ENCODE measurements at places on chromosomes 16 and 17.
A peak's percentile ranks its signal among the peaks of the same experiment; 100 is the strongest.

- no peak for DNase-seq
Measured at GRCh38 chr16:29007730-29008593, 23.1 kb downstream of the LAT start.

- DNase-seq: no peak
Measured at GRCh38 chr16:4193920-4194319, 48.0 kb downstream of the SRL start.

DNA sequence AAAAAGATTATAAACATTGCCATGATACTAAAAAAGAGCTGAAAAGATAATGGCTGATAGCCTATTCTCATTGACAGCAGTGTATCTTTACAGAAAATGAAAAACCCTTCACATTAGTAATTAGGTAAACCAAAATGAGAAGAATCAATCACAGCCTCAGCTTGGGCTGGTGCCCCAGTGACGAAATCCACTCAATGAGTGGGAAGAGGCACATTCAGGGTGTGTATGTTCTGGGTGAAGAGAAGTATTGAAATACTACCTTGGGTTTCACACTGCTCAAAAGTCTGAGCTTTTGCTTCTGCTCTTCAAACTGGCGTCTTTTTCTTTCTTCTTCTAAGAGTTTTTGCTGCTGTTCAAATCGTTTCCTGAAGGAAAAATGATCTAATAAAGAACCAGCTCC lies 24.2 kb downstream of the SYNRG start:
- DNase-seq: no peak

GRCh38 chr16:22284637-22285036 lies 12.6 kb upstream of the POLR3E start:
- no peak for DNase-seq

DNA sequence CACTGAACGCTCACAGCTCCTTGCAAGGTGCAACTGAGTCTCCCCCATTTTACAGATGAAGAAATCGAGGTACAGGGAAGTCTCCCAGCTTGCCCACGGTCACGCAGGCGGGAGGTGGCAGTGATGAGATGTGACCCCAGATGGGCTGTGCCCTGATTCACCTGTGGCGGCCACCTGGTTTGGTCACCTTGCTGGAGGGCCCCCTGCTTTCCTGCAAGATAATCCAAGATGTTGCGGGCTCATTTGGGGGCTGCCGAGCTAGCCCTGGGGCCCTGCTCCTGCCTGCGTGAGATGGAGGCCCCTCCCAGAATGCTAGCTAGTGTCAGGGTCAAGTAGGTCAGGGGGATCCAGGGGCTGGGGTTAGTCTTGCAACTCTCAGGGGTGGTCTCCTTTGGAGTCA lies 59.6 kb upstream of the IL34 start:
- no peak for DNase-seq

- DNase-seq: peak; percentile 92
Measured at GRCh38 chr17:44221084-44221861, 1.8 kb upstream of the UBTF start.

DNA sequence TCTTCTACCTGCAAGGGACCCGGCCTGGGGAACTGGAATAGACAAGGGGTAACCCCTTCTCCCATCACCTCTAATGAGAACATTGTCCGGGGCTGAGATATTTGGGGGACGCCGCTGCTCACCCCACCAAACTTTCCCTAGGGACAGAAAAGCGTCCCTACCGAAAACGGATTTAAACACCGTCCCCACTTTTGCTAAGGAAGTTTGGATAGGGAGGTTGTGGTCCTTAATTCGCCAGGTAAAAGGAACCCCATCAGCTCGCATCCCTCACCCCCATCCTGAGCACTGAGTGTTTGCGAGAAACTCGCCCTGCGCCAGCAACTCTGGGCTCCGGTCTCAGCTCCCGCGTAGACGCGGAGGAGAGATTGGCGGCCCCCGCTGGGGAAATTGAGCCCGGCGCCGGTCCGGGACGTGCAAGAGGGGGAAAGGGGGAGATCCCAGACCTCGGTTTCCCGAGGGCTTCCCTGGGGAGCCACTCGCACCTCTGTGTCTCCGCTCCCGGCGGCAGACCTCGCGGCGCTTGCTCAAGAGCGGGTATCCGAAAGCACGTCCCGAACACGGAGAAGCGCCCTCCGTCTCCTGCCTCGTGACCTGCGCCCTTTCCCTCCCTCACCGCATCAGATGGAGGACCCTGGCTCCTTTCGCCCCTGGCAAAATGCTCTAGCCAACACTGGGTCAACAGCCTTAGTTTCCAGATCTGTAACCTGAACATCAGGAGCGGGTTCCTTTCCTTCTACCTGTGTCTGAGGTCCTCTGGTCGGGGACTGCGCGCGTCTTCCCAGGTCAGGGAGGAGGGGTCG lies 3.1 kb upstream of the SOX9 start:
- DNase-seq: no peak

- no peak for DNase-seq
Measured at GRCh38 chr17:2400474-2400866, 390 bp downstream of the MNT start.
